ENCODE measurements at places on chromosomes 1 and 21. TPM values are rescaled to one million over a fixed set of nuclear protein-coding genes. Genes with fewer than 3 reads are reported as not detected.

The TRIM45 gene
- 1.9 TPM for total RNA-seq

The PALMD gene
- 2.6 TPM for total RNA-seq

The AIRE gene
- total RNA-seq: 0.07 TPM

The MT1HL1 gene
- not detected for total RNA-seq

The FALEC gene
- 0.33 TPM for total RNA-seq

The OR6K3 gene
- not detected for total RNA-seq

The HES2 gene
- 0.59 TPM for total RNA-seq

The RHOU gene
- 0.91 TPM for total RNA-seq

The EDARADD gene
- total RNA-seq: not detected

The TSPEAR gene
- total RNA-seq: not detected

The ICOSLG gene
- total RNA-seq: 1.5 TPM

The ADAMTSL4 gene
- 13.4 TPM for total RNA-seq

The DHRS3 gene
- 9.6 TPM for total RNA-seq

The TOE1 gene
- 7.8 TPM for total RNA-seq

The CGN gene
- total RNA-seq: not detected

The MAP10 gene
- 0.85 TPM for total RNA-seq

The CYP4A11 gene
- total RNA-seq: not detected

The LAPTM5 gene
- 0.26 TPM for total RNA-seq

The CRNN gene
- total RNA-seq: not detected

The CNKSR1 gene
- 0.07 TPM for total RNA-seq

The RGS7 gene
- total RNA-seq: 1.0 TPM

The FAM110D gene
- not detected for total RNA-seq

The SMIM1 gene
- total RNA-seq: 0.78 TPM

The NTNG1 gene
- 6.4 TPM for total RNA-seq

The LEPR gene
- 43.2 TPM for total RNA-seq

The MEX3A gene
- total RNA-seq: 1.2 TPM

The TAS1R1 gene
- 0.20 TPM for total RNA-seq

The OR2T29 gene
- not detected for total RNA-seq

The BRDT gene
- not detected for total RNA-seq

The NUAK2 gene
- 7.9 TPM for total RNA-seq

The MATN1 gene
- total RNA-seq: not detected

The CDC20 gene
- total RNA-seq: 16.5 TPM

The SPOCD1 gene
- 63.8 TPM for total RNA-seq

The OR14A16 gene
- total RNA-seq: not detected

The SPATA45 gene
- not detected for total RNA-seq

The TNFSF18 gene
- total RNA-seq: 0.46 TPM

The HPCA gene
- total RNA-seq: not detected

The RNF223 gene
- total RNA-seq: not detected

The TTLL10 gene
- not detected for total RNA-seq

The HOOK1 gene
- total RNA-seq: not detected

The KRTAP19-3 gene
- total RNA-seq: not detected

The OR2L5 gene
- not detected for total RNA-seq

The LAMTOR2 gene
- total RNA-seq: 47.6 TPM

The C1orf159 gene
- total RNA-seq: 6.6 TPM

The AMY1A gene
- not detected for total RNA-seq

The L1TD1 gene
- 0.13 TPM for total RNA-seq

The BEST4 gene
- total RNA-seq: 0.20 TPM

The SIKE1 gene
- 68.0 TPM for total RNA-seq

The NTMT2 gene
- total RNA-seq: not detected

The FMOD gene
- total RNA-seq: 32.6 TPM

The SYF2 gene
- total RNA-seq: 20.4 TPM

The TSSK3 gene
- 0.13 TPM for total RNA-seq

The MCOLN3 gene
- total RNA-seq: 0.73 TPM

The SPRR2F gene
- total RNA-seq: not detected

The LIPI gene
- total RNA-seq: not detected

The OPTC gene
- total RNA-seq: not detected

All from smooth muscle cell of the pulmonary artery (primary cell).